ENCODE measurements at places on chromosomes 16 and 17.

DNA sequence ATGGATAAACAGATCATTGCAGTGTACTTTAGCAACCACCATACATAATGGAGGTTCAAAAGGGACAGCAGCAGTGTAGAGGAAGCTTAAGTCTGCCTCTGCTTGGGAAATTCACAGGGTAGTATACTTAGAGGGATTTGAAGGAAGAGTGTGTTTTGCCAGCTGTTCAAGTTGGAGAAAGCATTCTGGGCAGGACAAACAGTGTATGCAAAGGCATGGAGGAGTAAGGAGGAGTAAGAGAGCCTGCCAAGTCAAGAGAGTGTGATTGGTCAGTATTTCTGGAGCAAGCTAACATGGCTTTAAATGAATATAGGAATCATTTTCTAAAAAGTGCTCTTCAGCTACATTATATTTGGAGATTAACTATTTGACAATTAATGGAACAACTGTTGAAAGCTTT lies 22.9 kb upstream of the PHAF1 start:
- peak; percentile 44 for DNase-seq

- peak; percentile 5 for DNase-seq
Measured at GRCh38 chr17:59547131-59547915, 18.1 kb upstream of the DHX40 start.

DNA sequence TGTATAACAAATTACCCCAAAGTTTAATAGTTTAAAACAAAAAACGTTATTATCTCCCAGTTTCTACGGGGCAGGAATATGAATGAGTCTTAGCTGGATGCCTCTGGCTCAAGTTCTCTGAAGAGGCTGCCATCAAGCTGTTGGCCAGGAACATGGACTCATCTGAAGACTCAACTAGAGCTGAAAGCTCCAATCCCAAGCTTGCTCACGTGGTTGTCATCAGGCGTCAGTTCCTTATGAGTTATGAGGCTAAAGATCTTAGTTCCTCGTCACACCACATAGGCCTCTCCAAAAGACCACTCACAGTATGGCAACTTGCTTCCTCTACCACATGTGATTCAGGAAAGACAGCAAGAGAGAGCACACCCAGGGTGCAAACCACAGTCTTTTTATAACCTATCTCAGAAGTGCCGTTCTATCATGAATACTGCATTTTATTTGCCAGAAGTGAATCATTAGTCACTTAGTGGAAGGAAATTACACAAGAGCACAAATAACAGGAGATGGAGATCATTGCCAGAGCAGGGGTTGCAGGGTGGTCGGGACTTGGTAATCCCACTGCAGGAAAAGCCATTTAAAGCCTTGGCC lies 48.7 kb upstream of the NLK start:
- peak; percentile 16 for DNase-seq

DNA sequence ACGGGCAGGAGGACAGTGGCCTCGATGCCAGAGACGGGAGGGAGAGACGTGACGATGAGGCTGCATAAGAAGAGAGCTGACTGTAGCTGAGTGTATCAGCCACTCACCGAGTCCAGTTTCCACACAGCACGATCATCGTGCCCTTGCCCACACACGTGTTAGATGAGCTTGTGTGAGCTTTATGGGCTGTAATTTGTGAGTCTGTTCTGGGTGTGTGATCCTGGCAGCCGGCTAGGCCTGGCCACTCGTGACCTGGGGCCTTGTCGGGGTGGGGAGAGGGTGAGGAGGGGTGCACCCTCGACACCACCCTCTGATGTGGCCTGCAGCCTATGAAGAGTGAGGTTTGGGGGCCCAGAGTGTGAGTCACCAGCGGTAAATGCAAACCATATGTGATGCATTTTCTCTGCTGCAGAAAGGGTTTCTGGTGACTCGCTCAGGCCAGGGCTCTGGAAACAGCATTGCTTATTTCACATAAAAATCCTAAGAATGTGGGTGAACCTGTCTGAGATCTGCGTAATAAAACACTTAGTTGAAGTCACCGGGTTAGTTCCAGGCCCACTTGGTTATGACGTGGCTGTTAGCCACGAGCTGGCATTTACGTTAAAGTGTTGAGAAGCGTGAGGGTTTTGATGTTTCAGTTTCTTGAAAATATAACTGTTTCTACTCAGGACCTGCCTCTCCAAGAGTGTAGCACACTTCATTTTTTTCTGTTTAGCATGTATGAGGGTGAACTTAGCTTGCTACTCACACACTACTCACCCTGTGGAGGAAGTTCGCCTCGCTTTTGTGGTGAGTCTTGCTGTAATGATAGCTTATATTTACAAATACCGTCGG lies 4.2 kb downstream of the METRNL start:
- peak; percentile 99 for DNase-seq

GRCh38 chr17:57890857-57891232 lies 41.0 kb upstream of the MRPS23 start:
- no peak for DNase-seq

- no peak for DNase-seq
Measured at GRCh38 chr17:73870473-73870872, 226.2 kb upstream of the SDK2 start.

GRCh38 chr16:13036600-13036999 lies 135.2 kb downstream of the SHISA9 start:
- peak; percentile 32 for DNase-seq

DNA sequence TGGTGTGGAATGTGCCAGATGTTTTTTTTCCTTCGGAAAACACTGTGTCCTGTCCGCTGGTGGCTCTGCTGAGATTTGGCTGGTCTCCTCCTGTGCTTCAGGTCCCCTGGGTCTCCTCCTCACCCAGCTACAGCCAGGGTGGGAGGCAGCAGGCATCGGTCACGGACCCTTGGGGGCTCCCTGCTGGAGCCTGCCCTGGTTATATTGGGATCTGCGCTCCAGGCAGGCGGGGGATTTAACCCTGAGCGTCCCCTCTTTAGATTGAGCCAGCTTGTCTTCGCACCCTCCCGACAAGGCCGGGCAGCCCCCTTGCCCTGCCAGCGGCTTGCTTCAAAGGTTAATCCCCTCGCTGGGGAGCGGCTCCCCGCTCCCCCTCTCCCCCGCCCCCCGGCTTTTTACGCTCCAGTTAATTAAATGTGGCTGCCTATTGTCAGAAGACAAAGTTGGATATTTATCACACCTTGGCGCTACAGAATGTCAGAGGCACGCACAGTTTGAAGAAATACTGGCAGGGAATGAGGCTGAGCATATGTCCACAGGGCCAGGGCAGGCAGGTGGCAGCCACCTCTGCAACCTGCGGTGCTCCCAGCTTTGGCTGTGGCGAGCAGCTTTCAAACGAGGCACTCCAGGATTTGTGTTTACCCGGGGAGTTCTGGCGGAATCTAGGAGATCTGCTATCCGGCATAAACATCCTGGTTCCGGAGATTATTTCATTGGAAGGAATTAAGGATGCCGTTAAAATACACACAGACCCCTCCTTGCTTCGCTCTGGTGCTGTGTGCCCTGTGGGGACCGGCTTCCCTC lies 38.2 kb upstream of the GSE1 start:
- no peak for DNase-seq

- peak; percentile 84 for DNase-seq
Measured at GRCh38 chr16:3444032-3444388, 530 bp downstream of the NAA60 start.

DNA sequence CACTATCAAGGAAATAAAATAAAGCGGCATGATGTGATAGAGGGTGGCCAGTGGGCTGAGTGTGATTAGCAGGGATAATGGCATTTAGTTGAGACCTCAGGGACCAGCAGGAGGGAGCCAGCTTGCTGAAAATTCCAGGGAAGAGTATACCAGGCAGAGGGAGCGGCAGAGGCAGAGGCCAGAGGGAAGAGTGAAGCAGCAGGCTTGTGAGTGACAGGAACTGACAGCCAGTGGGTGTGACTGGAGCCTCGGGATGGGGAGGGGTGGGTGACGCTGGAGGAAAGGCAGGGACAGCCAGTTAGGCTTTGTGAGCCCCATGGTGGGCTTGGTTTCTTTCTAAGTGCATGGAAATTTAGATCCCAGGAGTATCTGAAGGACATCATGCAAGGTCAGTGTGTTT lies 209.7 kb upstream of the CACNG3 start:
- no peak for DNase-seq

- DNase-seq: no peak
Measured at GRCh38 chr16:7077636-7078035, 255.0 kb upstream of the RBFOX1 start.

- DNase-seq: peak; percentile 59
Measured at GRCh38 chr16:31093132-31093703, 1.4 kb downstream of the VKORC1 start.

- no peak for DNase-seq
Measured at GRCh38 chr17:80328634-80329380, 68.2 kb downstream of the RNF213 start.

- DNase-seq: no peak
Measured at GRCh38 chr17:10156948-10157607, 41.3 kb downstream of the GAS7 start.

DNA sequence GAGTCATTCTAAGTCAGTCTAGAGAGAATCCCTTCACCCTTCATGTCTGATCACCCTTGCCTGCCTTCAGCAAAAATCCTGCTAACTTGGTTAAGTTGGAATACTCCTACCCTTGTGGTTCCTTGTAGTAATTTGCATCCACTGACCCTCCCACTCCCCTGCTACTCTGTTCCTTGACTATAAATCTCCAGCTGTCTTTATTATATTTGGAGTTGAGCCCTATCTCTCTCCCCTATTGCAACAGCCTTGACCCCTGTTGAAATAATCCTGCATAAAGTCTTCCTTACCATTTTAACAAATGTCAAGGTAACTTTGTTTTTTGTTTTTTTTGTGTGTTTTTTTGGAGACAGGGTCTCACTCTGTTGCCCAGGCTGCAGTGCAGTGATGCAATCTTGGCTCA lies 590.1 kb downstream of the WWOX start:
- DNase-seq: no peak

DNA sequence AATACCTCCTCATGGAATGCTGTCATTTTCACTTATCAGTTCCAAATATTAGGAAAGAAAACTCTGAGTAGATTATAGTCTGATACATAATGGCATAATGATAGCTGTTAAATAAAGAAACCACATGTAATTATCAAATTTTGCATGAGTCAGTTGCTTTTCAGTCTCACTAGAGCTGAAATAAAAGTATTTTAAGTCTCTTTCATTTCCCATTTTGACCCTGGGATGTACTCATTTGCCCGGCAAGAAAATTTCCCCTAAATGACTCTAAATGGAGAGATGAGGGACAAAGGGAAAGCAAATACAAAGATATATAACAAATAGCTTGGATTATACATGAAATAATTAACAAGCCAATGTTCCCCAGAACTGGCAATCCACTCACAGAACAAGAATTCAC lies 47.9 kb upstream of the CPHXL start:
- no peak for DNase-seq

GRCh38 chr17:77491921-77492445 lies 351.2 kb downstream of the SEC14L1 start:
- no peak for DNase-seq

DNA sequence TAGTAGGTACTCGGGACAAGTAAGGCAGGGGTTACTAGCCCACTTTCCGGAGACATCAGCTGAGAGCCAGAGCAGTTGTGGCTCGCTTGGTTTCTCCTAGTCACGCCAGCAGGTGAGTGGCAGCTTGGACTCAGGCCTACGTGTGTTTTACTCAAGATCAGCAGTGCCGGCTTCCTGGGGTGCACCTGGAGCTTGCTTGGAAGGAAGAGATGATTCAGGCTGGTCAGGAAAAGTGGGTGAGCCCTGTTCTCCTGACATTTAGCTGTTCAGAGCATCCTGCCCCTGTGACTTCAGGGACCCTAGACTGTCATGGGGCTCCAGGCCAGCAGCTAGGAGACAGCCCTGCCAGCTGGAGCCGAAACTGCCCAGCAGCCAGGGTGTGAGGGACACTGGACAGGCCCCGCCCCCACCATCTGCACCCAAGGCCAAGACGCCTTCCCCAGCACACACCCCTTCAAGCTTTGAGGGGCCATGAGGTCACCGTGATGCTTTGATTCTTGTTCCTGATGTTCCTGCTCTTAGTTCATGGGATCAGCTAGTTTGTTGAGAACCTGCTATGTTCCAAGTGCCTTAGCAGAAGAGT lies 238.0 kb upstream of the CIBAR2 start:
- DNase-seq: no peak

DNA sequence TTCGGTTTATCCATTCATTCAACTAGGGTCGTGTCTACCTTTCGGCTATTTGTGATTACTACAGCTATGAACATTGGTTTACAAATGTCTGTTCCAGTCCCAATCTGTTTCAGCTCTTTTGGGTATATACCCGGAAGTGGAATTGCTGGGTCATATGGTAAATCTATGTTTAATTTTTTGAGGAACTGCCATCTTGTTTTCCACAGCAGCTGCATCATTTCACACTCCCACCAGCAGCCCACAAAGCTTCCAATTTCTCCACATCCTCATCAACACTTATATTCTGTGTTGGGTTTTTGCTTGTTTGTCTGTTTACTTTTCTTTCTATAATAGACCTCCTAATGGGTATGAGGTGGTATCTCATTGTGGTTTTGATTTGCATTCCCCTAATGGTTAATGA lies 48.7 kb upstream of the GINS3 start:
- DNase-seq: no peak

DNA sequence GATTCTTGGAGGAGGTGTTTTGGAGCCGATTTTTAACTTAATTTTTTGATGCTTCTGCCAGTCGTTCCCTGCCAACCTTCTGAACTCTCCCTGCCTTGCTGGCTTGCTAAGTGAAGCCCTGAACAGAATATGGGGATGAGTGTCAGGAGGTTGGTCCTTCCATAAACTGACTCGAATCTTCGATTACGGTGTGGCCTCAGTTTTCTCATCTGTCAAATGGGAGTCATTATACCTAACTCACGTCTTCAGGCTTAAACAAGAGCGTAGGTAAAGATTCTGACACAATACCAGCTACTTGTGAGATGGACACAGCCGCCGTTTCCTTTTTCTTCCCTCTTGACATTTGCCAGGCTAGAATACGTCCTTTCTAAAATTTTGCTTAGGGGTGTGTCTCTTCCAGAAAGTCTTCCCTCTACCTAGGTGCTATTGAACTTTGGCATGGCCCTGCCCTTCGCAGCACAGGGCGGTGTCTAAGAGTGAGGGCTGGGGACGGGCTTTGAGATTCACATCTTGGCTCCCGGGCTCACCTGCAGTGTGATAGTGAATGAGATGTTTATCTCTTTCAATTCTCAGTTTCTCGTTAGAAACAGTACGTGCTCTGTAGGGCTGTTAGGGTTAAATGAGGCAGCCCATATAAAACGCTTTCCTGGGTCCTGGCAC lies 190.6 kb upstream of the SDK2 start:
- no peak for DNase-seq

DNA sequence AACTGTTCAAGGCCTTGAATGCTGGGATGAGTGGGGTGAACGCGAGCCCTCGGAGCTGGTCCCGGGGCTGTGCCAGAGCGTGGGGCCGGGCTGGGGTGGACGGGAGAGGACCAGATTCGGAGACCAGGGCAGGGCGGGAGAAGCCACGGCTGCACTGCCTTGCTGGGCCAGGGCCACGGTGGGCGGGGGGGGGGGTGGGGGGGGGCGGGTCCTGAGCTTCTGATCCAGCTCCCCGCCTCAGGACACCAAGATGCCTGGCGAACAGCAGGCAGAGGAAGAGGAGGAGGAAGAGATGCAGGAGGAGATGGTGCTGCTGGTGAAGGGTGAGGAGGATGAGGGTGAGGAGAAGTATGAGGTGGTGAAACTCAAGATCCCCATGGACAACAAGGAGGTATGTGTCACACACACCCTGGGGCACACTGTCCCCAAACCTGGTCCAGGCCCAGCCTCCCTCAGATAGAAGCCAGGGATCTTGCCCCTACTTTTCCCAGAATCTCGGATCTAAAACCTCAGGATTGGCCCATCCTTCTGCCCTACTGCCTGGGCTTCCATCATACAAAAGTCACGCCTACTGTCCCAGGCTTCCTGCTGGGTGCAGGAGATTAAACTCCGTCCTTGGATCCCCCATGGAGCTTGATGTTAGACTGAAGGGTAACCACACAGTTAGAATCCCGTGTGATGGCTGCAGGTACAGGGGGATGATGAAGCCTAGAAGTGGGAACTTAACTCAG lies 563 bp downstream of the ZNF771 start:
- DNase-seq: peak; percentile 34
